ENCODE measurements at places on chromosomes 1 and 21.

DNA sequence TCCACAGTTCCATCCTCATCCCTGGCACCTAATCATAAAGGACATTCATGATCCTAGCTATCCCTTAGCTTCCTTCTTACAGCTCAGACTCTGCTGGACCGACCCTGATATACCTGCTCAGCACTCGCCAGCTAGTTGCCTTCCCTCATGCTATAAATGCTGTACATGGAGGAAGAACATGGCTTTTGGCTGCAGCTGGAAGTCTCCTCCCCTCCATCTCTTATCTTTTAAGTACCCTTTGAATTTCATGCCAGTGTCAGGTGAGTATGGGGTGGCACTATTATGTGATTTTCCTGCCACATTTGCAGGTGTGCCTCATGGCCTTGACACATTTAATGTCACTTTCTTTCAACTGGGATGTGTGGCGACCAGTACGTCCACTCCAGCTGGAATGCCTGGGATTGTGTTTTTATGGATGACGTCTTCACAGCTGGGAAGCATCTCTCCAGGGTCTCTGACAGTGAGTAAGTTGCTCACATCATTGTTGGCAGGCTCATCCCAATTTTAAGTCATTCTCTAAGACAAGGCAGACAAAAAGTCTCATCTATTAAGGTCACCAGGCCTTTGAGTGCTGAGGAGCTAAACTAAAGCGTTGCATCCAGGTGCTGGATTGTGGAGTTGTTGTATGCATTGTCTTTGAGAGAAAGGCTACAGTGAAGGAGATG, 43.4 kb downstream of the RUNX1 start:
- no peak for DNase-seq

GRCh38 chr1:174491606-174492005, 43.8 kb downstream of the GPR52 start:
- no peak for DNase-seq

- no peak for DNase-seq
Observed at GRCh38 chr1:217088011-217088410, 364.8 kb upstream of the ESRRG start.

GRCh38 chr1:68975212-68975933, 478.5 kb upstream of the DEPDC1 start:
- no peak for DNase-seq

GRCh38 chr1:67646145-67647035, 38.6 kb upstream of the GADD45A start:
- DNase-seq: peak; percentile 18

DNA sequence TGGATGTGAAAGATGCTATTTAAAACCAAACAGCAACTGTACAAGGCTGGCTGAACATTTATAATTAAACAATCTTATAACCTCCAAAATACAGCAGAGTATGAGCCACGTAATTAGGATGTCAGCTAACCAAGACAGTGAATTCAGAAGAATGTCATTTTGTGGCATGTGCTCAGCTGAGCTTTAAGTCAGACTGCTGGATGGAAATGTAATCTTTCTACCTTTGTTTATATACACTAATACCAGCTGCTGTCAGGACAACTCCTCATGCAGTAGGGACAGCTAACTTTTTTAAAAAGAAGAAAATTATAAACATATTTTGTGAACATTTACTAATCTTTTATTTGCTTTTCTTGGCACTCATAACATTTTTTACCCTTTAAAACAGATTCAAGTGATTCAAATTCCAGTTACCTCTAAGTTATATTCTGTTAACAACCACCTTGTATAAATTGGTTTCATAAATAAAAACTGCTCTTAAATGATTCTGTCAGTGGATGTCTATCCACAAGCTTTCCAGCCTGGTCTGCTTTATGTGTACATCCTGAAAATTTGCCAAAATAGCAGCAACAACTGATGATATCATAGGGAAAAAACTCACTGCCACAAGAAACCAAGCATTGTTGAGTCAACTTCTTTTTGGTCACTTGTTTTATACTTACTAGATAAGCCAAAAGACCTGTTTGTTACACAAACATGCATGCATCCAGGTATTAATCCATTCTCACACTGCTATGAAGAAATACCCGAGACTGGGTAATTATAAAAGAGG, 36.1 kb downstream of the DPH5 start:
- peak; percentile 62 for DNase-seq

DNA sequence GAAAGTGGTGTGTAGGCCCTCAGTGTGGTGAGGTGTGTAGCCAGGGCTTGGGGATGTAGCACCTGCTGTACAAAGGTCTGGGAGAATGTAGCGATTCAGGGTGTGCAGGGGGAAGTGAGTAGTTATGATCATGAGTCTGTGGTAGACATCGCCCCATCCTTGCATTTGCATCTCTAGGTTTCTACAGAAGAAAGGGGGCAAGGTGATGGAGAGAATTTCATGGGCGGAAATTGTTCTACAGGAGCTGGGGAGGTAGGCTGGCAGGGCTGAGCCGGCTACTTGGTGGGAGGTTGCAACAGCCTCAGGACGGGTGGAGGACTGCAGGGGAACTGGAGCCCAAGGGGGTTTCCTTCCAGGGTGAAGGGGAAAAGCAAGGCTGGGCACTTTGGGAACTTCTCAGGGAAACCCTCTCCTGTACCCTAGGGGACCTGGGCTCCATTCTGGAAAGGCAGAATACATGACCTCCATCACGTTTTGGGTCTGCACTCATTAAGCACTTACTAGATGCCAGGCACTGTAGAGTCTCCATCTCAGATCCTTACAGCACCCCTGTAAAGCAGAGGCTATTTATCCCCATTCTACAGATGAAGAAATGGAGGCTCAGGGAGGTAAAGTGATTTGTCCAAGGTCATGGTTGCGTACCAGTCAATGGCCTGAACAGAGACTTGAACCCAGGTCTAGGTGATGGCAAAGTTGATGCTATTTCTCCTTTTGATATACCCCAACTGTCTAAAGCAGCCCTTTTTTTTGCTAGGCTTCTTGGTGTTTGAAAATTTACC, 14.5 kb upstream of the TNFRSF1B start:
- DNase-seq: no peak

DNA sequence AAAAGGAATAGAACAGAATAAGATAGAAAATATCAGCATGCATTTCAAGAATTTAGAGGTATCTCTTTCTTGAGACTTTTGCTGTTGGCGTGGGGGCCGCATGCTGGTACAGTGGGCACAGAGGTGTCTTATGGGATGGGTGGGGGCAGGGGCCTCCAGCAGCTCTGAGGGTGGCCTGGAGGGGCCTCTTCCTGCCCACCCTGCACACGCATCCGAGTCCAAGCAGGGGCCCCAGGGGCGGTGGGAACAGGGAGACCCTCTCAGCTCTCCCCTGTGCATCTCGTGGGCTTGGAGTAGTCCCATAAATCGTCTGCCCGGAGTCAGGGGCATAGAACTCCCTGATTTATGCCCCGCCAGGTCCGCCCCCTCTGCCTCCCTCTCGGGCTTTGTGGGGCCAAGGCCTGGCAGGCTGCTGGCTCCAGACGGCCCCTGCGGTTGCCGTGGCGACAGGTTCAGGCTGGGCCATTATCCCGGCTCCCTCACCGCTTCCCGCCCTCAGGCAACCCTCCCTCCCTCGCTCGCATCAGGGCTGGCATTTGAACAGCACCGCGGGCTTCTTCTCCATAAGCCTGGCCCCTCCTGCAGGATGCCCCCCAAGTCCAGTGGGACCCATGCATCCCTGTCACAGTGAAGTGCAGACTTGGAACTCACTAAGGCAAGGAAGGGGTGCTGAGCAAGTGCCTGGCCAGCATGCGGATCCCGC, 133.2 kb upstream of the ZBTB40 start:
- DNase-seq: peak; percentile 29

DNA sequence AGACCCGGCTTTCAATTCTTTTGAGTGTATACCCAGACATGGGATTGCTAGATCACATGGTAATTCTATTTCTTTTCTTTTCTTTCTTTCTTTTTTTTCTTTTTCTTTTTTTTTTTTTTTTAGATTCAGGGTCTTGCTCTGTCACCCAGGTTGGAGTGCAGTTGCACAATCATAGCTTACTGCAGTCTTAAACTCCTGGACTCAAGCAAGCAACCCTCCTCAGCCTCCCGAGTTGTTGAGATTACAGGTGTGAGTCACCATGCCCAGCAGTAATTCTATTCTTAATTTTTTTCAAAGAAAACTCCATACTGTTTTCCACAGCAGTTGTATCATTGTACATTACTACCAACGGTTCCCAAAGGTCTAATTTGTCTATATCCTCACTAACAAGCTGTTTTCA, 13.5 kb upstream of the RNF186 start:
- no peak for DNase-seq

- DNase-seq: peak; percentile 81
Observed at GRCh38 chr1:89974696-89975470, 20.0 kb upstream of the ZNF326 start.

DNA sequence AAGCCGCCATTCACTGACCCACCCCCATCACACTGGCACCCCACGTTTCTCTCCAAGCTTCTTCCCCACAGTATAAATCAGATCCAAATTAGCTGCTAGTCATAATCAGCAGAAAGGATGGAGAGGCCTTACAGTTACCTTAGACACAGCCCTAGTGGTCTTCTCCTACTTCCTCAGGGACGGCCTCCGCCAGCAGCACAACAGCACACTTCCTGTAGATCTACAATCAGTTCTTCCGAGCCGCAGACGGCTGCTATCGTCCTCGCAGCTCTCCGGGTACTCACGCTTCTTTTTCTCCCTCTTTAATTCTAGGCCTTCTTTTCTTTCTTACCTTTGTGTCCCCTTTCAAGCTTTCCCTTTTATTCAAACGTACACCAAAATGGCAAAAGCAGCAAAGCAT, 313.5 kb downstream of the SMYD3 start:
- DNase-seq: no peak

GRCh38 chr1:206503591-206504362, 3.6 kb upstream of the RASSF5 start:
- peak; percentile 89 for DNase-seq

- no peak for DNase-seq
Observed at GRCh38 chr1:172467446-172467845, 23.6 kb upstream of the PIGC start.

- DNase-seq: no peak
Observed at GRCh38 chr21:46285206-46285661, at the start of gene MCM3AP. Gene MCM3AP (minus strand): TSS chr21:46285611. CDS start chr21:46285286, 325 bp downstream.

DNA sequence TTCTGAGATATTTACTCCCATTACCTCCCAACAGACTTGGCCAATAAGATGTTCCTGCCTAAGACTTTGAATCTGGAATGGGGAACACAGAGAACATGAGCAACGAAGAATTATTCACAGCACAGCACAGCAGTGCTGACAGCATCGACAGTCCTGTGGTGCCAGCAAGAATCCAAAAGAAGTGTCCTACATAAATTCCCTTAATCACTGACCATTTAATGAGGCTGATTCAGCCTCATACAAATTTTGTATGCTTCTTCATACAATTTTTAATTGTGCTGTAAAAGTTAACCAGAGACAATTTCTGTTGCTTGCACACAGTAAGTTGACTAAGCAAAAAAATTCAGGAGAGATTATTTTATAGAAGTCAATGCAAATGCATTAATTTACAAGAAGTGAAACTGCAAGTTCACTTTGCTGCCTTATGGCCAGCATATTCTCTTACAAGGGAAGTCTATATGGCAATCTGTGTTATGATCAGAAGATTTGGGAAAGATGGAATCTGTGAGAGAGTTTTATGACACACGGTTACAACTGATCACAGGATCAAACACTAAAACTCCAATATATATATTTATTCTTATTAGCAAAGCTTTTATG, 855.9 kb downstream of the LTN1 start:
- DNase-seq: no peak

GRCh38 chr1:110176299-110176956, 26.1 kb downstream of the SLC6A17 start:
- peak; percentile 27 for DNase-seq

DNA sequence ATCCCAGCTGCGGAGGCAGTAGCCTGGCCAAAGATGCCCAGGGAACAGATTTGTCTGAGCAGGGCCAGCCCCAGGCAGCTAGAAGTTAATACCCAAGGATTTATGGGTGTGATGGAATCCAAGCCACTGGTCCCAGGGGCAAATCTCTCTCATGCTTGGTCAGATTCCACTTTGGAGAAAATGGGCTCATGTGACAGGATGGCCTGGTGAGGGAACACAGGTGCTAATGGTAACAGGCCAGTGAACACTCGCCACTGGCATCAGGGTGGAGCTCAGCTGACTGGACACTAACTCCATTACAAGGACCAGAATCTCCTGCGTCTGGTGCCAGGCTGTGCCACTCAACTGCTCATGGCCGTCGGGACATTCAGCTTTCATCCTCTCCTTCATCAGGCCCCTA, 12.0 kb downstream of the MDM4 start:
- no peak for DNase-seq

DNA sequence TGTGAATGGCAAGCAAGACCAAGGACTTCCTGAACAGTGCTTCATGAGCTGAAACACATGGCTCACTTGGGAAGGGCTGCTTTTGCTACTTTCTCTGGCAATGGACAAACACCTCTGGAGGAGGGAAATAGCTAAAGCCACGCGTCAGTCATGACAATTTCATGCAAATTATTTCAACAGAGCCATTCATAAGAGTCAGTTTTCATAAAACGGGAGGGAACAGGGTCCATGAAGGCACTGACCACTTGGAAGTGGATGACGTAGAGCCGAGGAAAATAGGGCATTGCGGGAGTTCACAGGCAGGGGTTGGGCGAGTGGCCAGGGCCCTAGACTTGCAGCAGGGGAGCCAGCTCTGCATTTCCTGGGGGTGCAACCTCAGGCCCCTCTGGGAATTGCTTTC, 43.9 kb downstream of the SDC3 start:
- DNase-seq: peak; percentile 24

DNA sequence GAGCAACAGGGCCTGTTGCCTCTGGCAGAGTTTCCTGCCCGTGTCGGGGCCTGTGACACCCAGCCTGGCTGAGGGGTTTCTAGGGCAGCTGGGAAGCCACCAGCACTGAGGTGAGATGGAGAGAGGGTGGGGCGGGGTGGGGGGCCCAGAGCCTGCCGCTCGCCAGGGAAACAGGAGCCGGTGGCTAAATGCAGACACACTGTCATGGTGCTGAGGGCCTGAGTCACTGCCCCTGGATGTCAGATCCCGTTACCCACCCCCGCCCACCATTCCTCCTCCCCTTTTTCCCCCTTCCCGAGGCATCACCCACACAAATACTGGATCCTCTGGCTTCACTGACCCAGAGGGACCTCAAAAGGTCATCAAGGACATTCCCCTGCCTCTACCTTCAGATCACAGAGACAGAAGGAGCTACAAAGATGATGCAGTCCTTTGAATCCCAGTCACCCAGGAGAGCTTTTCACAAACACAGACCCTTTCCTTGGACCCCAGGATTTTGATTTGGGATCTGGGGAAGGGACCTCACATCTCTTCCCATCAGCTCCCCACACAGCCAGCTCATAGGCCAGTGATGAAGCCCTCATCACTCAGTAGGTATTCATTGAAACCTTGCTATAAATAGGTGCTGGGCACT, 1.9 kb upstream of the HSPB7 start:
- peak; percentile 73 for DNase-seq

GRCh38 chr1:88149686-88150085, 534.4 kb upstream of the PKN2 start:
- DNase-seq: no peak

GRCh38 chr1:13664451-13664850, 35.5 kb upstream of the PRDM2 start:
- DNase-seq: no peak

- no peak for DNase-seq
Observed at GRCh38 chr1:233372218-233373120, 44.9 kb downstream of the MAP3K21 start.
